HCT116 (cell line): ENCODE measurements at places on chromosomes 5 and 9.

DNA sequence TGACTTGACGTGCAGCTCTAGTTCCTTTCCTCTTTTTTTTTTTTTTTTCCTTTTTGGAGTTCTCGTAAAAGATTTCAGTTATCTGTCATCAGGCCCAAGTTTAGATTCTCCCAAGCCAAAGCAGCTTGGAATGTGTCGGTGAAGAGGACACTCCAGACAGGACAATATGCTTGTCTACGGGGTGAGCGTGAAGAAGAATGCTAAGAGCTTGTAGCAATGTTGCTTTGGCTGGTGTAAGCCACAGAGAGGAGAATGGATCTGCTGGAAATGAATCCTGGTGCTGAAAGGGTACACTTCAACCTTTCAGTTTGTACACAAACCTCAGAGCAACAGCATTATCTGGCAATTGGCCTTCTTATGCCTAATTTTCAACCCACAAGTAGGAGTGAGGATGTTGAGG lies 92.4 kb downstream of the ISL1 start:
- DNase-seq: no peak

DNA sequence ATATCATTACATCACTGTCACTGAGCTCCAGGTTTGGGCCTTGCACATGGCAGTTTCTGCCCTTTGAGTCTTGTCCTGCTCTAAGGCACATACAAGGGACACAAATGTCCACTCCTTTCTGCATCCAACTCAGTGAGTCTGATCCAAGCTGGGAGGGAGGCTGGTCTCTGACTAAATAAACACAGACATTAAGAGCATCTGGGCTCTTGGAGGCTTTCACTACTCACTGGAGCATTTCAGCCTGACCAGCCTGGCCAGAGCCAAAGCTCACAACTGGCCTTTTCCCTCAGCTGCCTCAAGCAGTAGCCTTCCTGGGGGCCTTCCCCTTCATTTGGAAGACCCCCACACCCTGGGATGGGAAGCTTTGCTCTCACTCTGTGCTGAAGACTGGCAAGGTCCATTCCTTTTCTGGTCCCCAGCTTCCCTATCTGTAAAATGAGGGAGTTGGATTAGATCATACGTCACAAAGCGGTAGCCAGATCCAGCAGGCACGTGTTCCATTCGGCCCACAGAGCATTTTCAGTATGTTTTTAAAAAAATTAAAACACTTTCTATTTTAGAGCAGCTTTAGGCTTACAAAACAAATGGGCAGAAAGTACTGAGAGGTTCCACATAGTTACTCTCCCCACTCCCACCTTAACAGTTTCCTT lies 58.6 kb upstream of the XPA start:
- DNase-seq: no peak

DNA sequence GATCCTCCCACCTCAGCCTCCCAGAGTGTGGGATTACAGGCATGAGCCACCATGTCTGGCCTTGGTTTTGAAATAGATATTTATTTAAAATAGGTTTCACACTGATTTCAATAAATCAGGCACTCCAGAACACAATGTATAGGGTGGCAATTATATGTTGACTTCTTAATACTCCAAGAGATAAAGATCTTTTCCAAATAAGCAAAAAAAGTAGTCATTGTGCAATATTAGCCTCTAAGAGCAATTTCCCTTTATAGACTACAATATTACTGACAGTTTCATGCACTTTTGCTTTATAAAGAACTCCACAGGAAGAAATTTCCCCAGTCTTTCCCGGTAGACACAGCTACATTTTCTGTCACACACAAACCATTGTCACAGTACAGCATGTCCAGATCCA lies 23.4 kb upstream of the RUFY1 start:
- DNase-seq: no peak

DNA sequence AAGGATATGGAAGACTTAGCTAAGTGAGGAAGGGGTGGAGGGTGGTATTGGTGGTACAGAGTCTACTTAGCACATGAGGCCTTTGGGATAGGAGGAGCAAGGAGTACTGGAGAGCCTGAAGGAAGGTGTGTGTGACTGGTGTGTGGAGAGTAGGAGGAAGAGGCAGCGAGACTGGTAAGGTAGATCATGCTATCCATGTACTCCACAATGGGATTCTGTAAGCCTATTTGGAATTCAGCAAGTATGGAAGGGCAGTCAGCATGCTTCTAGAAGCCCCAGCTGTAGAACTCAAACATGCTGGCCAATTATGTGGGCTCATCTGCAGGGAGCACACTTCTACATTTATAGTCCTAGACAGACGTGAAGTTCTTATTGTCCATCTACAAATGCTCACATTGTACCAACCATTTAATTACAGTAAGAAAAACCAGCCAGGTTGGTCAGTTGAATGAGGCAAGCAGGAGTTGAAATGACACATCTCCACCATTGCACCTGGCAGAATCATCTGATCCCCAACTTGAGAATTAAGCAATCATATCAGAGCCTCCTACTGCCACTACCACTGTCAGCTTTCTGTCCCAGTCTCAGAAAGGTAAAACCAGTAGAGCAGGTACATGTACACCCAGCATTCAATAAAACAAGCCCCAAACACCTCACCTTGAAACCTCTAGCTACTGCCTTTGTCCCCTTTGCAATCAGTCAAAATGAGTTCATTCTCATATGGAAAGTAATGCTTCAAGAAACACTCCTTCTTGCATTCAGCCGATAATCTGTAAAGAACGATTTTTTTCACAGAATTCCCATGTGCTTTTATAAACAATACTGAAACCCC lies 60.9 kb upstream of the GLRX start:
- no peak for DNase-seq

DNA sequence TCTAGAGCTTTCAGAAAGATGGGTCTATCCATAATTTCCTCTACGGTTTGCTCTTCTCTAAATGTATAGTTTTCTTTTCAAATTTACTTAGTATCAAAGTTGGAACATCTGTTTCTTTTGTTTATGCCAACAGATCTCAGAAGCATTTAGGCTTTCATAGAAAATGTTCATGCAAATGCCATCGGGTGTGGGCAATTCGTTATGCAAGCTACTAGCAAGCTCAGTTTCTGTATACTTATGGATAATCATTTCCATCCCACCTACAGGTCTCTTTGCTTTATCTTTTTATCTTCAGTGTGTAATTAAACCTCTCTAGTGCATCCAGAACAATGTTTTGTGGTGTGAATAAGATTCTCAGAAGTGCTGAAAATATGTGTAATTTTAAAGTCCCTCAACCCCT lies 59.9 kb downstream of the NUDT12 start:
- no peak for DNase-seq

GRCh38 chr9:92483627-92484545 lies 1.6 kb upstream of the ASPN start:
- no peak for DNase-seq

DNA sequence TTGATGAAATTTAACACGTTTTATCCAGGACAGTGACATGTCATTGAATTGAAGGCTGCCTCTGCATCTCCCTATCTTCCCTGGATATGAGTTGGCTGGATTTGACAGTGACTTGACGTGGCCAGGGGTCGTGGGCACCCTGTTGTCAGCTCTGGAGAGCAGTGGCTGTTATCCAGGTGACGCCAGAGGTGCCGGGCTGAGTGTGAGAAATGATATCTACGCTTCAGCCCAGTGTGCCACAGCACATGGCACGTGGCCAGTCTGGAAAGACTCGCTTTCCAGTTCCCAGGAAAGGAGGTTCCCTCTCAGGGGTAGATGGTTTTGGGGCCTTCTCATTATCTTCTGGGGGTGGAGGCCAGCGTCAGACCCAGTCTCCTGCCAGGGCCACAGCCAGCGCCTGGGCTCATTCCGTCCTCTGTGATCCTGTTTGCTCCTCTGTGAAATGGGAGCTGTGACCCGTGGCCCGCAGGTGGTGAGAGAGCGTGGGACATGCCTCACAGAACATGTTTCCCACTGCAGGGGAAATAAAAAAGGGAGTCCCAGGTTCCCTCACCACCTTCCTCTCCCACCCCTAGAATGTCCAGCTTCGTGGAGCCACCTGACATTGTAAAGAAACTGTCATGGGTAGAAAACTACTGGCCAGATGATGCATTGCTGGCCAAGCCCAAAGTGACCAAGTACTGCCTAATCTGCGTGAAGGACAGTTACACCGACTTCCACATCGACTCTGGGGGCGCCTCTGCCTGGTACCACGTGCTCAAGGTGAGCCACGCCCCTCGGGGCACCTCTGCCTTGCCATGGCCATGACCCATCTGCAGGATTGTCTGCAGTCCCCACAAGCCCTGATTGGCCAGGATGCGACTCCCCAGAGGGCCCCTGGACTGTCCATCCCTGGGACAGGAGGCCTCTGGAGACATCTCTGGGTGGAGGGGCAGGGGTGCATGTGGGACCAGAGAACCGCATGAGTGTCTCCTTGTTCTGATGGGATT lies 76.5 kb downstream of the PHF2 start:
- DNase-seq: no peak

DNA sequence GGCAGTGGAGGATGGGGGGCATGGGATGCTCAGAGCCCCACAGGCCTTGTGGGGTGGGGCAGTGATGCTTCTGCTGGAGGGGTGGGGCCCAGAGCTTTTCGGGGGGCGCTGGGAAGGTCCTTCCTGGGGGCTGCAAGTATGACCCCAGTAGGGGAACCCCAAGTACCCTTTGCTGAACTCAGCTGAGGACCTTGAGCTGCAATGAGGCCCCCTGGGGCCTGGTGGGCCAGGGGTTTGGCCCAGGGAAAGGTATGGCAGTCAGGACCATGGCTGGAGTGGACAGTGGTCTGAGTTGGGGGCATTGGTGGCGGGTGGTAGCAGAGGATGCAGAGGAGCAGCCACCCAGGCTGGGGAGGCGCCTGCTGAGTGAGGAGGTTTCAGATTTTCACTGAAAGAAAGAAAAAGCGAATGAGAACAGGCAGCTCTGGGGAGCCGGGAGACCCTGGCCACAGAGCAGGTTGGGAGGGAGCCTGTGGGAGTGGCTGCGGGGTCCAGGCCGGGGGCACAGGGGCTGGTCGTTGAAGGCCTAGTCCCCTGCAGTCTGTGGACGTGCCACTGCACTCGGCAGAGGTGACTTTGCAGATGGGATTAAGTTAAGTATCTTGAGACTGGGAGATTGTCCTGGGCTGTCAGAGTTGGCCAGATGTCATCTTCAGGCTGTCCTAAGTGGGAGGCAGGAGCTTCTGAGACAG lies 19.2 kb downstream of the WNK2 start:
- no peak for DNase-seq

- DNase-seq: no peak
These were observed 685 bp upstream of the ADGRD2 start for GRCh38 chr9:124449381-124450151.

- DNase-seq: no peak
These were observed 154.8 kb upstream of the LHFPL2 start for GRCh38 chr5:78803353-78803752.

- DNase-seq: no peak
These were observed 164.2 kb downstream of the ICE1 start for GRCh38 chr5:5586721-5587120.

DNA sequence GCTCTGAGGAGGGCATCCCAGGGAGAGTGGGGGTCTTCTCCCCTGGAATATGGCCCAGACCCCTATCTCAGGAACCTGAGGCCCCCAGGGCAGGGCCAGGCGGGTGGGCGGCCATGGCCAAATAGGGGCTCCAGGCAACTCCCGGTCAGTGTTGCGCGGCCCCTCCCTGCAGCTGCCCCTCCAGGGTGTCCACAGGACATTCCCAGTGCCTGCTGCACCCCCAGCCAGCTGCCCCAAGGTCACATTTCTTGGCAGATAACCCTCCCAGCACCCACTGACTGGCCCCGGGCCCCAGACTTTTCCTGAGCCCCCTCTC lies 53.6 kb upstream of the EGFL7 start:
- DNase-seq: no peak

GRCh38 chr5:174724484-174725260 lies at the start of gene MSX2:
MSX2 (plus strand) TSS chr5:174724582; CDS start chr5:174724660, 78 bp downstream.
- peak; percentile 80 for DNase-seq

DNA sequence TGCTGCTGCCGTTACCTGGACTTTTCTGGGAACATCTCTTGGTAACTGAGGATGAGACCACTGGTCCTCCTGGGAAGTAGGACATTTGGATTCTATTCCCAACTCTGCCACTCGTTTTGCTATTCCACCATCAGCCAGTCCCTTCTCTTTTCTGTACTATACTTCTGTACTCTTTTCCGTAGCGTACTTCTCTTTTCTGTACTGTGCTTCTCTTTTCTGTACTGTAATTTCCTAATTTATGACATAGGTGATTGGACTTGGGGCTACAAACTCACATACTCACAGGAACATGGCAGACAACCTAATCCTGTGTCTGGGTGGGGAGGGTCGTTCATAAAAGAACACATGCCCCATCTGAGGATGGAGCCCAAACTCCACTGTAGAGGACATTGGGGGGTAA lies 335.3 kb upstream of the PANK3 start:
- DNase-seq: no peak

DNA sequence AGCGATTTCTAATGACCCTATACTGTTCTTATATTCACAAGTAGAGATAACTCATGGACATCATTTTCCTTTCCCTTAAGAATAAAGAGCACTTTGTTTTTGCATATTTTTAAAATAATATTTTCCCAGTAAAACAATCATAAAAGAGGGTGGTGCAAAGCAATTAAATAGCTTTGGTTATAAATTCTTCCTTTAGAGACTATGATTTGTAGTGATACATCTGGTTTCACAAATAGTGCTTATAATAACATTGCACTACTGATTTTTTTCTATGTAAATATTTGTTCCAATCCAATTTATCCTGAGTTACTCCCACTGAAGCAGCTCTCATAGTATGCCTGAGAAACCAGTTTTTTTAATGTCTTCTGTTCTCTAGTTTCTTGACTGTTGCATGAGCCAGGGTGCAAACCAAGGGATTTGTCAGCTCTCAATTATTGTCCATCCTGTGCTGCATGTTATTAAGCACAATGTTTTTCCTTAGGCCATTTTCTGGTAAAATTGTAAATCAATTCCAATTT lies 74.7 kb downstream of the LURAP1L start:
- no peak for DNase-seq

GRCh38 chr5:60210810-60211209 lies 317.3 kb upstream of the PDE4D start:
- DNase-seq: no peak

- DNase-seq: no peak
These were observed 642.3 kb downstream of the DMRTA1 start for GRCh38 chr9:23088932-23089364.

DNA sequence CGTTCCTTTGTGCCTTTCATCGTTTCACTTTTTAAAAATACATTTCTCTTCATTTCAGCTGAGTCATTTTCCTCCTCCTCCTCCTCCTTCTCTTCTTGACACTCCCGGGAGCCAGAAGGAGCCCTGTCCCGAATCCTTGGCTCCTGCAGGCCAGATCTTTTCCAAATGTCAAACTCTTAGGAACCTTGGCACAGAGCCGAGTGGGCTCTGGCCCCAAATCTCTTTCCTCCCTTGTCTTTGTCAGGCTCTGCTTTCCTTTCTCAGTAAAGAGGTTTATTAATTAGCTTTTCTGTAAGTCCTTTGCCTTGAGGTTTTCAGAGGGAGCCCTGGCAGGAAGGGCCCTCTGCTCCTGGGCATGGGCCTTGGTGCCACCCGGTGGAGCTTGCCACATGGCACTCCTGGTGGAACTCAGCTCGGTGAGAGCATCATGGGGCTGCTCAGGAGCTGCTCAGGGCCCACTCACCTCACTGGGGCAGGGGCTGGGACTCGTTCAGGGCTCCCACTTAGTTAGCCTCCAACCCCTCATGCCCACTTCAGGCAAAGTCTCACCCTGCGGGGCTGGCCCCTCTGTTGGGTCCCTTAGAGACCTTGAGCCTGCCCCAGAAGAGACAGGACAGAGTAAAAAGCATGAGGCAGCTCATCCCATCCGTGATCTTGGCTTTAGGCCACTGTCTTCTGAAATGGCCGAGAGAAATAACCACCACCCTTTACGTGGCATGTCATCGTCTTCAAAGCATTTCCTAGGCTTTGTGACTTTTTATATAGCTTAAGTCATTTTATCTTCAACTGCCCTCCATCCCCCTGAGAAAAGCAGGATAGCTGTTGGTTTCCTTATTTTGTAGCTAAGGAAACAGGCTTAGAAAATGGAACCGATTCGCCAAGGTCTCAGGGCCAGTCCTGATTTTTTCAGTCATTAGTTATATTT lies 17.1 kb downstream of the STC2 start:
- no peak for DNase-seq
